ENCODE measurements at places on chromosomes 5 and 9.
A peak's percentile ranks its signal among the peaks of the same experiment; 100 is the strongest.

DNA sequence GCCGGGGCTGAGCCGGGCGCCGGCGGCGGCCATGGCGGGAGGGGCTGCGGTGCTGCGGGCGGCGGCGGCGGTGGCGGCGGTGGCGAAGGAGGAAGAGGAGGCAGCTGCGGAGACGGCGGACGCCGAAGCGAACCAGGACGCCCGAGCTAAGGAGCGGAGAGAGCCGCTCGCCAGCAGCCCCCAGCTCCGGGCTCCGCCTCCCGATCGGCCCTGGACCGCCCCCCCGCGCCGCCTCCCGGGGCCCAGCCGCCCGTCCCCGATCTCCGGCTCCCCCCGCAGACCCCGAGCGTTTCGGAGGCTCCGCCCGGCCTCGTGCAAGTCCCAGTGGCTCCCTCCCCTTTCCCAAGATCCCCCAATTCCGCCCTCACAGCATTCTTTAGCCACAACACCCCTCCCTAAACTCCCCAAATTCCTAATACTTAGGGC lies at the start of gene ASTN2:
Gene ASTN2, minus strand, starts transcription at position 152 of the 426 bp plus-strand sequence. Its CDS starts 119 bp downstream, at position 33.
- DNase-seq = no peak

- DNase-seq = peak; percentile 75
Observed at GRCh38 chr5:15013654-15014463, 142.3 kb upstream of the ANKH start.

DNA sequence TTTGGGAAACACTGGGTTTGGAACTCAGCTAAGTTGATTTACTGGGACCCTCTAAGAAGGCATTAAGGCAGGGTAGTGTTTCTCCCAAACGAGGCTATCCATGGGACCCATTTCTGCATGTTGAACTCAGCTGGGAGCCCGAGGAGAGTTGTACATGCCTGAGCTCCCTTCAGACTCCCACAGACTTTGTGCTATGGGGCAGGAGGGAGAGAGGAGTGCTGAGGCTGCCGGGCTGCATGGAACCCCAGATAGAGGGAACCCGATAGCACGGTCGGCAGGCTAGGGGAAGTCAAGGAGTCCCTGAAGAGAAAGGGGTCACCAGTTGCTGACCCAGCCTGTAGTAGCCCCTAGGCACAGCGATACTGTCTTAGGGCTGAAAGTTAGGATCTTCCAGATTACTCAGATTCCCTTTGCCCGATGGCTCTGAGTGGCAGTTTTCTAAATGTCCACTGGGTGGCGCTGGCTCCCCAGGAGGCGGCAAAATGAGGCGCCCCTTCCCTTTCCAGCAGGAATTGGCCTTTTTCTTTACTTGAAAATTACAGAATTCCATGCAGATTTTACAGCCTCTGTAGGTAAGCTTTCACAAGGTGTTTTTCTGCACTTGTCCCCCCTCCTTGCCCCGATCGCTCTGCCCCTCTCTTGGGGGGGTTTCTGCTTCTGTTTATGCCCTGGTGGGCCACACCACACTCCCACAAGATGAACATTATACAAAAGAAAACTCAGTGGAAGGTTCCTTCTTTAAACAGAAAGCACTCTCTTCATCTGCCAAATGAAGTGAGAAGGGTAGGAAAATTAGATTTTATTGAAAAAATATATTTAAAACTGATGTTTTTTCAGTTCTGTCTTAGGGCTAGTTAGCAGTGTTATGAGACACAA lies 17.8 kb downstream of the NANS start:
- DNase-seq = peak; percentile 72

DNA sequence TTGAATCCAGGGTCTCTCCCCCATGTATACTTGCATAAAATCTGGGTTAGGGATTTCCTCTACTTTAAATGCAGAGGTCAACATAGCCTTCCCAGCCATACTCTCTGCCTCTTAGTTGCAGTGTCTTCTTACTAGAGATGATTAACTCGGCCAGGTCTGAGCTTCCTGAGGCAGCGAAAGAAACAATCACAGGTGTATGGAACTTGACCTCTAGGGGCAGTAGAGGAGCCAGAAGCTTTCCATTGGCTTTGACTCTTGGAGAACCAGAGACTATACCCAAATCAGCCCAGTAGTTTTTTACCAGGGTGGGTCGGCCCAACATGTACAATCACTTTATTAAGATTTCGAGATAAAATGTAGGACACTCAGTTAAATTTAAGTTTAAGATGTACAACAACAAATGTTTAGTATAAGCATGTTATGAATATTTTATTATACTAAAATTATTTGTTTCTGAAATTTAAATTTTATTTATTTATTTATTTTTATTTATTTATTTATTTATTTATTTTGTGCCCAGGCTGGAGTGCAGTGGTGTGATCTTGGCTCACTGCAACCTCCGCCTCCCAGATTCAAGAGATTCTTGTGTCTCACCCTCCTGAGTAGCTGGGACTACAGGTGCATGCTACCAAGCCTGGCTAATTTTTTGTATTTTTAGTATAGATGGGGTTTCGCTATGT lies 48.0 kb upstream of the DMRT3 start:
- DNase-seq = peak; percentile 54

GRCh38 chr5:128408622-128409021 lies 129.4 kb downstream of the FBN2 start:
- no peak for DNase-seq

DNA sequence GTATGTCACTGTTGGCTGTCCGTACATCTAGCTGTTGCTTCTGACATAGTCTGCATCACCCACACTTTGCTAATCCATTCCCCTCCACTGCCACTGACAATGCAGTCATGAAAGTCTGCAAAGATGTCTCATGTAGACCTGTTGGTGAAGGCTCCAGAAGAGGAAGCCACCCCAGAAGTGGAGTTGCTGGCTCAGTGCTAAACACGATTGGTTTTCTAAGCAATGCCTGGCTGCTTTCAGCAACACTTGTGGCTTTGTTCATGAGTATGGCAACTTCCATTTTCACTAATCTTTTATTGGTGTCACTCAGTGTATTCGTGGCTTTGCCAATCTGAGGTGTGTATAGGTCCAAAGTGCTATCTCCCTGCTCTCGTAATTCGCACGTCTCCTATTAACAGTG lies 288.1 kb downstream of the GADD45G start:
- no peak for DNase-seq

DNA sequence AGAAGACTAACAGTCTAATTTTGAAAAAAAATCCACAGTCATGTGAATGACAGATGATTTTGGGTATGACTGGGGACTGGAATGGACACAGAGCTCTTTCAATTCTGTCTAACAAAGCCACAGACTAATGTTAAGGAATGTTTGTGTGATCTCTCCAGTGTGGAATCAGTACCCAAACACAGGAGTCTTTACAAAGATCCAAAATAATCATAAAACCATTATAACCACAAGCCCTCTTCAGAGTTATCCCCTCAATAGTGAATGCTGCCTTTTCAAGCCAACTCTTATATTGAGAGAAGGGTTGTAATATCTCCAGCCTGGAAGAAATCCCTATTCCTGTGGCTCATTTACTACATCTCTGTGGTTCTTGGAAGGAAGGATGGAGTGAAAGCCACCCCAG lies 552.0 kb upstream of the CLINT1 start:
- no peak for DNase-seq

GRCh38 chr5:362189-362588 lies 40.7 kb downstream of the AHRR start:
- DNase-seq = no peak

DNA sequence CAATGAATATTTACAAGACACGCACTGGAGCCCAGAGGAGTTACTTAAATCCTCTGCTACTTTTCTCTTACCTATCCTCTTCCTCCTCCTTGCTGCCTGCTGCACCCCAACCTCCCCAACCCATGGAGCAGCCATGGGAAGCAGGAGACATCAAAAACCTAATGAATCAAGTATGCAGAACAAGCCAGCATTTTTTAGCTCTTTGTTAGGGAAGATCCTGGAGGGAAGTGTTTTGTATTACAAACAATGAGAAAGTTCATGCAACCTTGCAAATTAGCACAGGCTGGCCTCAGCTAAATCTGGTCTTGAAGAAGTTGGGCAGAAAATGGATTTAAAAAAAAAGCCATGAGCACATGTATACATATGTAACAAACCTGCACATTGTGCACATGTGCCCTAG lies 498.8 kb downstream of the KIF4B start:
- DNase-seq = no peak

GRCh38 chr5:143434261-143435209 lies 31.0 kb upstream of the NR3C1 start:
- no peak for DNase-seq

DNA sequence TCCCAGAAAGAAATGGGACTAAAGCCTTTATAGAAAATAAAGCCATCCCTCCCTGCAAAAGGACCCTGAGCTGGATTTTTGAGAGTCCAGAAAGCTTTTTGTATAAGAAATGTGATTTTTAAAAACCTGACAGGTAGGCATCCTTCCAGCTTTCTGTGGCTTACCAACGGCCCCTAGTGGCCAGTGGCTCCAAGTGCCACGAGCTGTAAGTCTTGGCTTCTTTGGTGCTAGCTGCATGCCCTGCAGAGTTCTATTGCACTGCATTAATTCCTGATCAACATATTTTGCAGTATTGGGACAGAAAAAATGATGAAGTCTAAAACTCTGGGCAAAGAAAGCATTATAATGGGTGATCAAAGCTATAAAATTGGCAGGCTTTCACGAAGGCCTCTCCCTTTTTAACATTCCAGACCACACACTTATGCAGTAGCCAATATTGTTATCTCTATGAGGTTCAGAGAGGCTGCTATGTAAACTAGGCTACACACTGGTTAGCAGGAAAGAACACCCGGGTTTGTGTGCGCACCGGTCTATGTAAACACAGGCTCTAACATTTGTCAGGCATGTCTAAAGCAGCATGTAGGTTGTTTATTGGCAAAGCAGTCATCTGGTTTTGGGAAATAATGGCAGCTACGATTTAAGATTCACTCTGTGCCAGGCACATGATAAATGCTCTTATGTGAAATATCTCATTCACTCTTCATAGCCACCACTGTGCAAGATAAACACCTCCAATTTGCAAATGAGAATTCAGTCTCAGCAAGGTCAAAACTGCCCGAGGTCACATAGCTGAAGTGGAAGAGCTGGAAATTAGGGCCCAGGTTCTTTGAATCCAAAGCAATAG lies 55.2 kb downstream of the NMUR2 start:
- peak; percentile 55 for DNase-seq

GRCh38 chr5:124599028-124599973 lies 147.1 kb downstream of the ZNF608 start:
- peak; percentile 54 for DNase-seq

DNA sequence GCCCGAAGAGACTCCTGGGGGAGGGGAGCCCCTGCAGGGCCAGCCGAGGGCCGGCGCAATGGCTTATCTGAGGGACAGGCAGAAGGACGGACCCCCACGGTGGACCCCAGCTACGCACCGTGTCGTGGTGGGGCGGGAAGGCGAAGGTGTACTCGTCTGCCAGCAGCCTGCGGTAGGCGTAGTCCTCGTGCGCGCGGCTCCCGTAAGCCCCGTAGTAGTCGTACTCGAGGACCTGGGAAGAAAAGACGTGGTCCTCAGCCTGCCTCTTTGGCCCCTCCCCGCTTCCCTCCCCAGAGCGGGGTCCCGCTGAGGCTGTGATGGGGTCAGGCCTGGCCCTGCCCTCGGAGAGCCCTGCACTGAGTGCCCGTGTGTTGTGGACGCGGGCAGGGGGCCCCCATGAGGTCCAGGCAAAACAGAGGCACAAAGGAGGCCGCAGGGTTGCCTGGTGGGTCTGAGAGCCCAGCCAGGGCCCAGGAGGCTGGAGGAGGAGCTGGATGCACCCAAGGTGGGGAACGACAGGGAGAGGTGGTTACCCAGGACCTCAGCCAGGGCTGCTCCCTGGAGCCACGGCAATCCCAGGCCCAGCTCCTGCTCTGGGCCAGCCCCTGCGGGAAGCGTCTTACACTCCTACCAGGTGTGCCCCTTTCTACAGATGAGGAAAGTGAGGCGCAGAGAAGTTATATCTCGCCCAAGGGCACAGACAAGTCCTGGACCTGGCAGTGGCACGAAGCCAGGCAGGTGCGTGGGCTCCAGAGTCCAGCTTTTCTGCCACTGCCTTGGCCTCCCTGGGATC lies 35.2 kb downstream of the SARDH start:
- DNase-seq = no peak

GRCh38 chr5:81895307-81895706 lies 76.5 kb upstream of the ATG10 start:
- DNase-seq = peak; percentile 49

DNA sequence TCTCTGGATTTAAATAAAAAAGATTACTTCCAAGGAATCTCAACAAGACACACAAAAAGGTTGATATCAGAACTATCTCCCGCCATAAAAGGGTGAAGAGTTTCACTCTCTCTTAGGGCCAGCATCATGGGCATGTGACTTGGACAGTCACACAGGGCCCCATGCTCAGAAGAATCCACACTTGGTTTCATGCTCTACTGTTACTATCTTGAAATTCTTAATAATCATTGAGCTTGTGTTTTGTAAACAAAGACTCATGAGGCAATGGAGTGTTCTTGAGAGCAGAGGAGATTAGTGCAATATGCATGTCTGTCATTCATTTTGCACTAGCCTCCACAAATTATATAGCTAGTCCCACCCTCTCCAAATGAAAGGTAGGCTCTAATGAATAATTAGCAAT lies 58.4 kb downstream of the HMHB1 start:
- DNase-seq = no peak

GRCh38 chr9:122875523-122875922 lies 29.6 kb downstream of the RC3H2 start:
- no peak for DNase-seq

GRCh38 chr9:83935276-83935935 lies 14.2 kb upstream of the KIF27 start:
- peak; percentile 25 for DNase-seq

GRCh38 chr9:90259311-90260246 lies 383.0 kb downstream of the DIRAS2 start:
- no peak for DNase-seq

DNA sequence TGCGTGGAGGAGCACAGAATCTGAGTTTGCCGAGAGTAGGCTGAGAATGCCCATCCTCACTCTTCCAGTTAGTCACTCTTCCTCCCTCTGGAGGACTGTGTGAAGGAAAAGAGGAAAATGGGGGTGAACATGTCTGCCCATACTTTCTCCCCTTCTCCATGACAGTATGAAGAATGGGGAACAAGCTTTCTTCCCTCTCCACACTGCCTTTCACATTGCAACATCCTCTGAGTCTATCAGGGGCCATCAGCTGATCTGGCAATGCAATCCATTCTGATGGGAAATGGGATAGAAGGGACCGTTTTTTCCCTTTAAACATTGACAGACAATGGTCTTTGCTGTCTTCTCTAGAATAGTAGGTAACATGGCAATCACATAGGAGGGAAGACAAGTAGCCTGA lies 56.8 kb downstream of the UGCG start:
- no peak for DNase-seq

GRCh38 chr5:22593592-22593991 lies 259.6 kb downstream of the CDH12 start:
- DNase-seq = no peak

DNA sequence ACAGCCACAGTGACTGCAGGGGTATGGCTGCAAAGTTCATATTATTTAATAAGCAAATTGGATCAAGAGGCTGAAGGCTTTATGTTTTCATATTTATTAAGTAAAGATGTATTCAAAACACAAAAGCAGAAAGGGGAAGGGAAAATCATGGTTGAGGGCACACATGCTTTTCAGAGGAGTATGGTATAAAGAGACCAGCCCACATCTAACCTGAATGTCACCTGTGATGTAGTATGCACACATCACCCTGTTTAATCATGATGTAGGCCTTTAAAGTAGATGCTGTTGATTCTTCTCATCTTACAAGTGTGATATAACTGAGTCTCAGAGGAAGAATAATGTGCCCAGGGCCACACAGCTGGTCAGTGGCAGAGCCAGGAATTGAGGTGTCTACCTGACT lies 211.8 kb downstream of the DCP2 start:
- no peak for DNase-seq

- no peak for DNase-seq
Observed at GRCh38 chr5:35240892-35241291, 10.6 kb upstream of the PRLR start.

Measured in hematopoietic multipotent progenitor cell treated with erythropoietin and hydrocortisone succinate and interleukin-3 and kit ligand, for 6 days (in vitro differentiated cells).